ENCODE measurements at places on chromosomes 4 and X. TPM values are rescaled to one million over a fixed set of nuclear protein-coding genes. Genes with fewer than 3 reads are reported as not detected.

- no peaks in the 10 kb centered on the region for H3K36me3 ChIP-seq
- no peaks in the 10 kb centered on the region for H3K27me3 ChIP-seq
- no peaks in the 10 kb centered on the region for H3K4me1 ChIP-seq
- H3K4me3 ChIP-seq = no peak overlapping the region
- DNase-seq = no peak
These were observed 125.5 kb downstream of the ATG4A start for GRCh38 chrX:108216919-108217571.

DNA sequence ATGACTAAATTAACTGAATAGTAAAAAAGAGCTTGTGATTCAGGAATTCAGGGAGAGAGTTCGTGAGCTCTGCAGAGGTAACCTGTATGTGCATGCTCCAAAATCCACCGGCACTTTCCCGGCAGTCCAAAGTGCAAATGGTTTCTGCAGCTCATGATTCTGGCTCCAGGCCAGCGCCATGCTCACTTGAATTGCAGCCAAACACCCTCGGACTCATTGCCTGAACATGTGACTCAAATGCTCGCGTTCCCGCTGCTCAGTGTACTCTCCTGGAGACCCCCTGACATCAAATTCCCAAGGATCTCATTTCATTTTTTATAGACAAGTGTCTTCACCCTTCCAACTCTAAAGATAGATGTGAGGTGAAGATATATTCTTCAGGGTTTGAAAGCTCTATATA lies 44.1 kb upstream of the SH3RF1 start:
- peak; percentile 93 for DNase-seq
- H3K36me3 ChIP-seq = no peaks in the 10 kb centered on the region
- H3K27ac ChIP-seq = peak overlapping the region; percentile 61
- no peaks in the 10 kb centered on the region for H3K27me3 ChIP-seq
- H3K4me3 ChIP-seq = no peak overlapping the region
- H3K4me1 ChIP-seq = peaks cover 19% of the 10 kb centered on the region

DNA sequence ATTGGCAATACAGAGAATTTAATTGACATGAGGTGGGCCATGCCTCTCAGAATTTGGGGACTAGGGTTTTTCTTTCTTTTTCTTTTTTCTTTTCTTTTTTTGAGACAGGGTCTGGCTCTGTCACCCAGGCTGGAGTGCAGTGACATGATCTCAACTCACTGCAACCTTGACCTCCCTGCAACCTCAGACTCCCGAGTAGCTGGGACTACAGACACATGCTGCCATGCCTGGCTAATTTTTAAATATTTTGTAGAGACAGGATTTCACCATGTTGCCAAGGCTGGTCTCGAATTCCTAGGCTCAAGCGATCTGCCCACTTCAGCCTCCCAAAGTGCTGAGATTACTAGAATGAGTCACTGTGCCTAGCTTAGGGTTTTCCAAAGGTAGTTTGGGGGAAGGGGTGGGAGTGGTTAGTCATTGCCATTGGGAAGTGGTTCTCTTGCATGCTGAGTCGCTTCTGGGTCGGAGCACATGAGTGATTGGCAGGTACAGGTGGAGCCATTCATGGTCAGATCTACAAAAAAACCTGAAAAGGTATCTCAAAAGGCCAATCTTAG lies 54.5 kb downstream of the MID2 start:
- no peaks in the 10 kb centered on the region for H3K36me3 ChIP-seq
- no peaks in the 10 kb centered on the region for H3K27me3 ChIP-seq
- no peak overlapping the region for H3K4me3 ChIP-seq
- peak; percentile 24 for DNase-seq

DNA sequence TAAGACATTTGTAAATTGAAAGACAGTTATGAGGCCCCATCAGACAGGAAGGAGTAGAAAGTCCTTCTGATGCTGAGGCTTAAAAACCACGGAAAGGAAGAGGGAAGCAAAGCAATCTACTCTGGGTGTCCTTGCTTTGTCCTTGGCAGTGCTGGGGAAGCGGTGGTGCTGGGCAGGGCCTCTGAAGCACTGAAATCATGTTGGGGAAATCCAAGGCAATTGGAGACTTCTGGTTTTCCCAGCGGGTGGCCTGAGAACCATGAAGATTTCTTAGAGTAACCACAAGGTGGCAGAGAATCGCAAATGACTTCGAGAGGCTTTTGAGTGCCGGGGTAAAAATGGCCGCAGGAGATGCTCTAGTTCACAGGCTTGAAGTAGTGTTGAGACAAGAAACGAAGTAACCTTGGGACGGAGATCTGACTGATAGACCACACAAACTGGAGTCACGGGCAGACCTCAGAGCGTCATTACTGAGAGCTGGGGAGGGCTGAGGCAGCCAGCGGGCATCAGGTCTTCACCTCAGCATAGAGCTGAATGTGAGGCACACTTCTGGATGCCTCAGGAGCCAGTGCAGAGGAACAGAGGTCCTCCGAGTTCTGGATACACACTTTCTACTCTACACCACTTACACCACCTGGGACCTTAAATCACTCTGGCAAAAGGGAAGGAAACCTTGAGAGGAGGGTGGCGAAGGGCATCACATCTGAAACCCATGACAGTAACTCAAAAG lies 130.7 kb upstream of the GPRIN3 start:
- no peaks in the 10 kb centered on the region for H3K36me3 ChIP-seq
- H3K27ac ChIP-seq = no peak overlapping the region
- H3K4me3 ChIP-seq = no peak overlapping the region

DNA sequence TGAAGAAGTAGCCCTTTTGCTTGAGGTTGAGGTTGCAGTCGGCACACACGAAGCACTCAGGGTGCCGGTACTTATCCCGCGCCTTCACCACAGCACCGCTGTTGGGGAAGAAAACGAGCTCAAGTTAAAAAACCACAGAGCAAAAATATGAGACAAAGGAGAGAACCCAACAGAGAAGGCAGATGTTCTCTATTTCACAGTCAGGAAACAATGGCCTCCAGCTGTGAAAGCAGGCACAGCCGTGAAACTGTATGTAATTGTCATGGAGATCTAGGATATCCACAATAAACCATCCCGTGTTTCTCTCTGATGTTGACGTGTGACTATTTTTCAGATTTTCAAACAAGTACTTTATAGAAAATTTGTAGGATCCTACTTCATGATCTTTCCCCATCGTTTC lies 30.9 kb upstream of the CCDC110 start:
- no peak for DNase-seq
- no peaks in the 10 kb centered on the region for H3K27me3 ChIP-seq
- H3K27ac ChIP-seq = no peak overlapping the region
- H3K36me3 ChIP-seq = peaks cover 4% of the 10 kb centered on the region
- no peaks in the 10 kb centered on the region for H3K4me1 ChIP-seq
- H3K4me3 ChIP-seq = no peak overlapping the region

DNA sequence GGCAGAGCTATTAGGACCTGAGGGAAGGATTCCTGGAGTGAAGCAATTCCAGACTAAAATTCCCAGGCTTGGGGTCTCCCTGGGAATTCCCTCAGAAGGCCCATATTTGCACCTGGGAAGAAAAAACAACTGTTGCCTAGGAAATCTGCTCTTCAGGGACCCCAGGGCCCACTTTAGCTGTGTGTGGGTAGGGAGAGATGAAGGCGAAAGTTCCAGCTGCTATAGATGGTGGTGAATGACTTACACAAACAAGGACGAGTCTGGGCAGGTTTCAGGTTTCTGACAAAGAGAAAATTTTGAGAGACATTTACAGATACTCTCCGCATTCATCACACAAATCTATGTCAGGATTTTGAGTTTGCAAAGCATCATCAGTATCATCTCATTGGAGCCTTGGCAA lies 126.1 kb downstream of the GPC3 start:
- H3K27me3 ChIP-seq = no peaks in the 10 kb centered on the region
- no peak overlapping the region for H3K27ac ChIP-seq
- no peaks in the 10 kb centered on the region for H3K4me1 ChIP-seq
- H3K36me3 ChIP-seq = no peaks in the 10 kb centered on the region

DNA sequence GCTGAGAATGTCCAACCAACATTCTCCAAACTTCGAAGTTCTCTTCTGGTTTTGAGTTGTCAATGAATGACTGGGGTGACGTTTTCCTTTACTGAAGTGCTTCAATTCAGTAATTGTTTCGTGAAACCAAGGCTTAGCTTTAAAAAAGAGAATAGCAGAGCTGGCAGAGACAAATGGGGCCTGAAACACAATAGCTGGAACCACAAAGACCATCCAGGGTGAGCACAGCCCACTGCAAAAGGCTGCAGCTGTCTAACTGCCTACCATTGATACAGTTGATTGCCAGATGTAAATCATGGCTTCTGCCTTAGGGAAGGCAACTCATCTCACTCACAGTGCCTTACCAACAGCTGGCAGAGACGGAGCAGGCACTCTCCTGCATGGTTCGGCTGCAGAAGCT lies 78.7 kb upstream of the ZNF518B start:
- H3K36me3 ChIP-seq = no peaks in the 10 kb centered on the region
- no peaks in the 10 kb centered on the region for H3K27me3 ChIP-seq
- no peaks in the 10 kb centered on the region for H3K4me1 ChIP-seq
- DNase-seq = no peak

GRCh38 chr4:186666252-186666651 lies 57.4 kb downstream of the FAT1 start:
- no peaks in the 10 kb centered on the region for H3K4me1 ChIP-seq
- no peaks in the 10 kb centered on the region for H3K36me3 ChIP-seq
- no peaks in the 10 kb centered on the region for H3K27me3 ChIP-seq
- DNase-seq = no peak
- H3K27ac ChIP-seq = no peak overlapping the region

GRCh38 chr4:40149960-40150385 lies 46.9 kb upstream of the RHOH start:
- peak; percentile 67 for DNase-seq
- no peak overlapping the region for H3K4me3 ChIP-seq
- H3K36me3 ChIP-seq = no peaks in the 10 kb centered on the region
- no peak overlapping the region for H3K27ac ChIP-seq
- H3K27me3 ChIP-seq = no peaks in the 10 kb centered on the region

DNA sequence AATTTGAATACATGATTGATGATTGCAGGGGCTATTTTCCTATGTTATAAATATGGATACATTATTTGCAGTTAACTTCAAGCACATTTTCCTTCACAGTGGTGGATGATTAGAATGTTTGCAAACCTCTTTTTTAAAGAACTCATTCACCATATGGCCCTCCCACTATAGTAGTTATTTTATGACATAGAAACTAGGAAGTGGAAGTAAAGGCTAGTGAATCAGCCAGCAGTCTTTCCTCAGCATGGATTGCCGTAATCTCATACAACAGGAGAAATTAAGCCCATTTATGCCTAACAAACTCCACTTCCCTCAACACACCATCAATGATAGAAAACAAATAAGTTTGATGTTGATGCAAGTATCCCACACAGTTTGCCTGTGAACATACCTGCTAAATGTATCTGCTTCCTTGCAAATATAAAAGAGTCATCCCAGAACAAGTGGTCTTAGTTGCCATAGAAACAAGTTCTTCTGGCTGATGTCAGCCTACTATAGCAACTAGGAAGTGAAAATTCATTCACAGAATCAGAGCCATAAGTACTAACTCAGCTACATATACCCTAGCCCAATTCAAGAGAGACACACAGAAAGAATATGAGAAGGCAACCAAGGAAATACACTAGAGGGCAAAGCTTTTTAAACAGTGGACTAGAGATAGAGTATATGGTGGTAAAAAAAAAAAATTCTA lies 100.9 kb upstream of the RADX start:
- H3K27ac ChIP-seq = no peak overlapping the region
- H3K4me1 ChIP-seq = no peaks in the 10 kb centered on the region
- no peaks in the 10 kb centered on the region for H3K36me3 ChIP-seq
- no peak for DNase-seq

- no peak overlapping the region for H3K27ac ChIP-seq
- no peak for DNase-seq
- H3K4me1 ChIP-seq = peaks cover 5% of the 10 kb centered on the region
- no peak overlapping the region for H3K4me3 ChIP-seq
- H3K27me3 ChIP-seq = no peaks in the 10 kb centered on the region
- H3K36me3 ChIP-seq = no peaks in the 10 kb centered on the region
These were observed 186.7 kb downstream of the DHRSX start for GRCh38 chrX:2313864-2314640.

GRCh38 chr4:55242506-55242905 lies 103.5 kb upstream of the SRD5A3 start:
- H3K36me3 ChIP-seq = no peaks in the 10 kb centered on the region
- H3K4me1 ChIP-seq = no peaks in the 10 kb centered on the region
- H3K4me3 ChIP-seq = no peak overlapping the region
- DNase-seq = no peak

DNA sequence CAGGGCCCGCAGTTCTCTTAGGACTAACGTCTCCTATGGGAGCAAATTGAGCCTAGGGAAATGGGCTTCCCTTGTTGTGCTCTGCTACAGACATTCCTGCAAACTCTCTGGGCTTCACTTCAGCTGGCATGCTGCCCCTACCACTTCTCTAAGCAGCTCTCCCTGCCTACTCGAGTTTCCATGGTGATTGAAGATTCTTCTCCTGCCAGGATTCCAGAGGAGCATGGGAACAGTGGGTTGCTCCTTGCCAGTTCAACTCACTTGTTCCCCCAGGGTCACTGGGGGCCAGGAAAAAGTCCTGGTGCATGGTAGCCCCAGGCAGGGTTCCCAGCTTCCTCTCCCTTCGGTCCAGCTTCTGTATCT lies 21.1 kb upstream of the WDR17 start:
- H3K4me3 ChIP-seq = no peak overlapping the region
- H3K27me3 ChIP-seq = no peaks in the 10 kb centered on the region
- peaks cover 10% of the 10 kb centered on the region for H3K4me1 ChIP-seq
- DNase-seq = peak; percentile 92
- no peak overlapping the region for H3K27ac ChIP-seq
- H3K36me3 ChIP-seq = no peaks in the 10 kb centered on the region

- no peaks in the 10 kb centered on the region for H3K36me3 ChIP-seq
- no peak overlapping the region for H3K4me3 ChIP-seq
- H3K27ac ChIP-seq = peak overlapping the region; percentile 91
These were observed 8.2 kb downstream of the FHIP1A start for GRCh38 chr4:151417164-151417571.

DNA sequence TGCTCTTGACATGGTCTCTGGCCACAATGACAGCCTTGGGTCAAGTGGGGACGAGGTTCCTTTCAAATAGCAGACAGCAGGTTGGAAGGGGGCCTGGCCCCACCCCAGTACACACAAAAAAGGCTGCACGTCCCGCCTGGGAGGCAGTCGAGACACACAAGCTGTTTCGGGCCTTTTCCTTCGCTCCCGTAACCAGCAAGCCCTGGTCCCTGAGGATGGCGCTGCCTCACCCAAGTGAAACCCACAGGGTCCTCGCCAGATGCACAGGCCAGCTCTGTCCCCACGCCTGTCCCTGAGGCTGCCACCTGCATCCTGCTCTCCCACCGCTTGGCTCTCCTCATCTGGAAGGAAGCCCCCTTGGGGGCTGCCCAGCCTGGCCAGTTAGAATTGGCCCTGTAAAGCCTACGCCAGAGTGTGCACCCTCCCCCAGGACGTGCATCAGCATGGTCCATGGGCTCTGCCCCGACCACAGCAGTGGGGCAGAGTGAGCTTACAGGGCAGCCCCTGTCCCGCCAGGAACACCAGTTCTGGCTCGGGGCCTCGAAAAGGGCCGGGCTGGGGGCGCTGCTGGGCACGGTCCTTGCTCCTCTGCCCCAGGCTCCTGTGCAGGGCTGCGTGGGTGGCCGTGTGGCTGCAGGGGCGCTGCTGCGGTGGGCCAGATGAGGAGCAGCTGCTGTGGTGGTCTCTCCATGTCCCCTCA lies 2.0 kb downstream of the CPLX1 start:
- no peak overlapping the region for H3K4me3 ChIP-seq
- H3K27ac ChIP-seq = no peak overlapping the region
- H3K36me3 ChIP-seq = no peaks in the 10 kb centered on the region
- H3K27me3 ChIP-seq = peaks cover 12% of the 10 kb centered on the region
- no peak for DNase-seq

MFAP3L gene
- 10.6 TPM for total RNA-seq

GPC3 gene
- total RNA-seq = 28.2 TPM

DHRSX gene
- 20.0 TPM for total RNA-seq

MAGEA4 gene
- 0.27 TPM for total RNA-seq

CENPVL1 gene
- total RNA-seq = not detected

BMX gene
- total RNA-seq = 2.0 TPM

CFP gene
- total RNA-seq = 1.5 TPM

BEX1 gene
- 19.1 TPM for total RNA-seq

SPIN2A gene
- 0.56 TPM for total RNA-seq

RHOXF2B gene
- 0.13 TPM for total RNA-seq

CTSO gene
- total RNA-seq = 35.7 TPM

LPAR4 gene
- total RNA-seq = not detected
